Right renal pelvis (tissue), 4 donors: ENCODE measurements at places on chromosomes 5 and 9. TPM values are rescaled to one million over a fixed set of nuclear protein-coding genes. Genes with fewer than 3 reads are reported as not detected.

The PCDHGA10 gene
- 3.8 TPM for polyA plus RNA-seq

The NUDT2 gene
- 25.3 TPM for polyA plus RNA-seq

The BRD3OS gene
- polyA plus RNA-seq, result 24.4 TPM

The SOX30 gene
- 0.87 TPM for polyA plus RNA-seq

The GAS1 gene
- polyA plus RNA-seq, result 47.6 TPM

The FCN2 gene
- 0.53 TPM for polyA plus RNA-seq

- no peak for DNase-seq
These were observed 188.8 kb downstream of the NTRK2 start for GRCh38 chr9:84858364-84858763.

DNA sequence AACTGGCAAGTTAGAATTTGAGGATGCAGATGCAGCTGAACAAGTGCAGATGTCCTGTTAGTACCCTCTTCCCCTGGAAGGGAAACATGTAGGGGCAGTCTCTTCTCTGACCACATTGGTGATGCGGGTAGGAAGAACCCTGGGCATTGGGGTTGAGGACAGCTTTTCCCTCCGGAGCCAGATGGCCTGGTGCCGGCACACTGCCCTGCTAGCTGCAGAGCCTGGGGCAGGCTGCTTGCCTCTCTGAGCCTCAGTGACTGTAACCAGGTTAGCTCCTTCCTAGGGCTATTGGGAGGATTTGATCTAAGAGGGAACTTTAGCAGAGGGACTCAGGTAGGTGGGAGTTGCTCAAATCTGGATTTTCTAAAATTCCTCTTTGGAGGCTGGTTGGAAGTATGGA lies 148.4 kb downstream of the HSPA4 start:
- no peak for DNase-seq

- DNase-seq, result no peak
These were observed 1.3 kb downstream of the PCDHGC3 start for GRCh38 chr5:141477044-141477575.

- no peak for DNase-seq
These were observed 76.8 kb downstream of the RNF130 start for GRCh38 chr5:179994583-179995323.

GRCh38 chr5:108945094-108945493 lies 197.4 kb downstream of the FER start:
- DNase-seq, result no peak

GRCh38 chr9:136763649-136764035 lies 676 bp downstream of the LCN15 start:
- no peak for DNase-seq

- DNase-seq, result no peak
These were observed 81.6 kb downstream of the NREP start for GRCh38 chr5:111675201-111675934.

- DNase-seq, result no peak
These were observed 12.4 kb upstream of the AKNA start for GRCh38 chr9:114400219-114400618.

DNA sequence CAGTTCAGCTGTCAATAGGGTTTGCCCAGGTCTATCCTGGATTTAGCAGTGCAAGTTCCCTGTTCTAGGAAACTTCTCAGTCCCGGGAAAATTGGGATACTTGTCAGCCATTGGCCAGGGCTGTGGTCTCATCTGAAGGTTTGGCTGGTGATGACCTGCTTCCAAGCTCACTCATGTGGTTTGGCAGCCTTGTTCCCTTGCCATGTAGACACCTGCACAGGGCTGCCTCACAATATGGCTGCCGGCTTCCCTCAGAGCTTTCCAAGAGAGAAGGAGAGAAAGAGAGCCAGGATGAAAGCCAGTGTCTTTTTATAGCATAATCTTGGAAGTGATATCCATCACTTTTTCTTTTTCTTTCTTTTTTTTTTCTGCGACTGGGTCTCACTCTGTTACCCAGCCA lies 37.7 kb upstream of the HMCN2 start:
- DNase-seq, result no peak

DNA sequence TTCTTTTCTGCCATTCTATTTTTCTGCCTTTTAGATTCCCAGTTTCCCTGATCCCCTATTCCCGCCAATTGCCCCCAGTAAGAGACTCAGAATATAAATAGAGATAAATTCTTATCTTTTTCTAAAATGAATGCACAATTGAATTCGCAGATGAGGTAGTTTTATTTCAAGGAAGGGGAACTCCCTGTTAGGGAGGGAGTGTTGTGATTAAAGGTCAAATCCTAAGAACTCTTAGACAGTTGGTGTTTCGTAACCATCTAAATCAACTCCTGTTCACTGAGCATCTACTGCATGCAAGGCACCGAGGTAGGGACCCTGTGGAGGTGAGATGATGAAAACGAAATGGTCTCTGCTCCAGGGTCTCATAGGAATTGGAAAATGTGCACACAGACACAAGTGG lies 7.7 kb upstream of the MAP3K1 start:
- DNase-seq, result no peak

DNA sequence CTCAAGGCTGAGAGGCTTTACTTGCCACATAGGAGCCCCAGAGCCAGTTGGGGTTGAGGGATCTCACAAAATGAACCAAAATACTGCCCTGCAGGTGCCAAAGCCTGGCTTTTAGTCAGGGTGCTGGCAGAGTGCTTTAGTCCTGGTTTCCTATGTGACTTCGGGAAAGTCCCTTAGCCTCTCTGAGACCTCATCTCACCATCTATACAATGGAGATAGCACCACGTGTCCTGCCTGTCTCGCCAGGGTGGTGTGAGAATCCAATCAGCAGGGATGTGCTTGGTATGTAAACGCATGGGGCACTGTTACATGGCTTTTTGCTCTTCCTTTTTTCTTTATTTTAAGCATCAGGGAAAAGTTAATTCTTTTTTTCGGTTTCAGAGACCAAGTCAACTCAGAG lies 68.3 kb downstream of the SHB start:
- DNase-seq, result no peak

DNA sequence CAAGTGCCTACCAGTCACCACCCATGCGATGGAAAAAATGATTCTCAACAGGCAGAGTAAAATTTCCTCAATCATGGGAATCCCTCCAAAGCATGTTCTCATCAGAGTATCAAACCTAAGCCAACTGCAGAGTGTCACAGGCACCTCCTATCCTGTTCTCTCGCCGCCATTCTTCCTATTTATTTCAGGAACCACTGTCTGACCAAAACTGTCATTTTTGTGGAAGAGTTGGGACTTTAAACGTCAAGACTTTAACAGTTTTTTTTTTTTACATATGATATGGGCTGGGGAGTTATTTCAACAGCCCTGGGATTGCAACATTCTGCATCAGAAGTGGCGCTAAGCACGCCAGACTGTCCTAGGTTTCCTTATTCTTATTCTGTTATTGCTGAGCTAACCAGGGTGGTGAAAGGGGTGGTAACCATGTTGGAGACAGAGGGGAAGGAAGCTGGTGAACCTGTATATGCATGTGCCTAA lies 29.5 kb downstream of the PFDN1 start:
- no peak for DNase-seq

DNA sequence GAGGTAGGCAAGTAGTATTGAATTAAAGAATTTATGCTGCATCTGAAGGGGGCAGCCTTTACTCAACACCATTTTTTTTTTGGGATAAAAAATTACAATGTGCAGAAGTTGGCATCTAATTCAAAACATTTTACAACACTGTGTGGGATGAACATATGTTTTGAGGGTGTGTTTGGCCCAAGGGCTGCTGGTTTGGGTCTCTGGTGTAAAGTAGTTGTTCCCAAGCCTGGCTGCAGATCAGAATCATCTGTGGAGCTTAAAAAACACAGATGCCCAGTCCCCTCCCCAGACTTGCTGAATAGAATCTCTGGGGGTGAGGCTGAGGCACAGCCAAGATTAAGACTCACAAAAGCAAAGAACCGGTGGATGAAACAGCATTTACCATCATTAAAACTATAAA lies 33.0 kb upstream of the PDZD2 start:
- DNase-seq, result no peak

- peak; percentile 54 for DNase-seq
These were observed 42.8 kb downstream of the RAPGEF1 start for GRCh38 chr9:131697097-131697496.

DNA sequence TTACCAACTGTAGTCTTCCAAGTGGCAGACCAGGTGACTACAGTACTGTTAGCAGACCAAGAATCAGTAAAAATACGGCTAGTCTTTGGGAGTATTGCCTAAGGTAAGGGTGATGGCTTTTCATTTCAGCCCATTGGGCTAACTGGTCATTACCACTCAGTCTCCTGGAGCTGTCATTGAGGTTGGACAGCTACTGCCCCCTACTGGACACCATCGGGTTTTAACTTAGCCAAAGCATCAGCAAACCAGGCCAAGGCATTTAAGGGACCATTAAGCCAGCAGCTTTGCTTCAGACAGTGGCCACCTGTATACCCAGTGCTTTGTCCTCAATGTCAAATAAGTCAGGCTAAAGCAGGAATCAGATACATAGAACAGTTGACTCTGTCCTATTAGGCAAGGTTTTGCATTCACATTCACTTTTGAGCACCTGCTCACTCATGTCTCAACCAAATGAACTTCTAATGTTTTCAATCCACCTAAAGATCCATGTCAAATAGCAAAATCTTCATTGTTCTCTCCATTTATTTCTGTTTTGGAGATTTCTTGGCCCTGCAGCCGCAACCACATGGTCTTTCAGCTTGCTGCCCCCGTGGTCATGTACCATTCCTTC lies 117.2 kb downstream of the INVS start:
- DNase-seq, result no peak

DNA sequence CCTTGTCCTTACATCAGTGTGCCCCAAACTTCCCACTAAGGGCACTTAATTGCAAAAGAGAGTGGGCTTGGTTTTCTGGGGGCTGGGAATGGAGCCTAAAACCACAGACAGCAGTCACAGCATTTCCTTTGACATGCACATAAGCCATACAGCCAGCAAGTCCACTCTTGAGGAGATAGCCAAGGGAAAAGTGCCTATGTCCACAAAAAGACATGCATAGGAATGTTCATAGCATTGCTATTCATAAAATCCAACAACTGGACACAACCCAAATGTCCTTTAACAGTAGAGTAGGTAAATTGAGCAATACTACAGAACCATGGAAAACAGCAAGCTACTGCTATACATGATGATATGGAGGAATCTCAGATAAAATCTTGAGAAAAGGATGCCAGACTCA lies 11.7 kb upstream of the FAT2 start:
- DNase-seq, result no peak

DNA sequence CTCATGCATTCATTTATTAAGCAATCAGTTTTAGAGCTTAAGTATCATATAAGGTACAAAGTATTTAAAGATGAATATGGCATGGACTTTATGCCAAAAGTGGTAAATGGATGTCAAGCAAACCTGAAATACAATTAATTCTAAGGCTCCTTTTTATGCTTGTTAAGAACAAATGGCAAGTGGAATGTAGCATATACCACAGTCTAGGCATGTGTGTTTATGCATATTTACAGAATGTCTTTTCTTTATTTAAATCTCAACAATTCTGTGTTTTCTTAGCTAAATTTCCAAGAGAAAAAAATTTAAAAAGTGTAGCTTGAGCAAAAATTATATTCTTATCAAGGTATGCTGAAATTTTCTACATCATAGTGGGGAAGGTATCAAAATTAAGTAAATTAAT lies 39.8 kb downstream of the MPDZ start:
- DNase-seq, result no peak
